Stimulated activated CD8-positive, alpha-beta memory T cell treated with anti-CD3 and anti-CD28 coated beads, Interleukin-2, amount 100 ng/mL, for 1 hour (primary cell): ENCODE measurements at places on chromosomes 5 and 9.

- no peak for DNase-seq
These were observed 45.4 kb upstream of the TDRD7 start for GRCh38 chr9:97366476-97366875.

DNA sequence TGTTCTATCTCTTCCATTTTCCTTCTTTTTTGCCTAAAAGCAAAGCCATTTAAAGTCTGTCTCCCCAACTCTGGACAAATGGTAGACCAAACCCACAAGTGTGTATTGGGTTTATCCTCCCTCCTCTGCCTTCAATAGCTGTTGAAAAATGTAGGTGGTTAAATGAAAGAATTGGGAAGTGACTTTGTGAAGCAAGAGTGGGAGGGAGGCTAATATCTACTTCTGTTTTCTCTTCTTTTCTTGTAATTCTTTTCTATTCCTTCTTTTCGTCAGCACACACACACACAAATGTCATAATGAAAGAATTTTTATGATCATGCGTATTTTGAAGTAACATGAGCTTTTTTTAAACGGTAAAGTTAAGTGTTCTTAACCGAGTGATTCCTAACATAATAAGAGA, 3.8 kb downstream of the CCDC152 start:
- no peak for DNase-seq

- DNase-seq = no peak
These were observed 8.3 kb upstream of the ENC1 start for GRCh38 chr5:74648835-74649293.

GRCh38 chr5:132444841-132445639, 45.5 kb downstream of the IRF1 start:
- no peak for DNase-seq
